K562 (cell line): ENCODE measurements at places on chromosomes 13 and 19. TPM values are rescaled to one million over a fixed set of nuclear protein-coding genes. Genes with fewer than 3 reads are reported as not detected.

DNA sequence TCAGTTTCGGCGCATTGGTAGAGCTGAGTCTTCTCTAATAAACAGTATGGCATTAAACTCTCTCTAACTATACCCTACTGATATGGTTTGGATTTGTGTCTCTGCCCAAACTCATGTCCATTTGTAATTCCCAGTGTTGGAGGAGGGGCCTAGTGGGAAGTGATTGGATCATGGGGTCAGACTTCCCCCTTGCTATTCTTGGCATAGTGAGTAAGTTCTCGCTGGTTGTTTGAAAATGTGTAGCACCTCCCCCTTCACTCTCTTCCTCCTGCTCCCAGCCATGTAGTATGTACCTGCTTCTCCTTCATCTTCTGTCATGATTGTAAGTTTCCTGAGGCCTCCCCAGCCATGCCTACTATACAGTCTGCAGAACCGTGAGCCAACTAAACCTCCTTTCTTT, 682.7 kb upstream of the ARGLU1 start:
- H3K36me3 ChIP-seq: no peaks in the 10 kb centered on the region
- H3K27me3 ChIP-seq: no peaks in the 10 kb centered on the region

SGCG gene
- total RNA-seq: 0.29 and 0.35 TPM in 2 replicates

DNA sequence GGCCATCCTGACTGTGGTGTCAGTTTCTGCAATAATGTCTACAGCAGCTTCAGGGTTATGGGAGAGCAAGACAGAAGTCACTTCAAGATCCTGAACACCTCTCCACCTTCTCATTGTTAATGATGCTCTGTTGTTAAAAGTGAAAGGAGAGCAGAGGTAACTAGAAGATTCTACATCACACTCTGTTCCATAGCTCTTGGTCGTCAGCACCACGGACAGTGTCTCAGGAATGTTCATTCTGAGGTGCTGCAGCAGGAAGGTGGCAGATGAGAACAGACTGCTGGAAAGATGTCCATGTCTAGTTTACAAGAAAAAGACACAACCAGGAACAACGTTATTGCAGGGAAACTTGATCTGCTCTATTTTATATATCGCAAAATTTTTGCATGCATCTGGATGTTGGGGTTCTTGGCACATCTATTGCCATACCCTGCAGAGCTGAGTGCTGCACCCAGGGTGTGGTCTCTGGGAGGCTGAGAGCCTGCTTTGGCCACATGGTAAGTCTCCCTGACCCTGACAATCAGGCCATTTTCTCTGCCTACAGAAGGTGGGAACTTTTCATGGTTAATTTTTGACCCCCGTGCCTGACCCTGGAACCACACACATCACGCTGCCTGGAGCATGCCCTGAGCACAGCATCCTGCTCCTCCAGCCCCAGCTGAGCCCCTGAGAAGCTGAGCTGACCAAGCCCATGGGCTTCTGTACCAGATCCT, 12.7 kb downstream of the CEACAM21 start:
- H3K36me3 ChIP-seq: no peaks in the 10 kb centered on the region
- peak; percentile 32 for DNase-seq
- H3K27ac ChIP-seq: no peak overlapping the region

- no peak overlapping the region for H3K27ac ChIP-seq
- H3K36me3 ChIP-seq: no peaks in the 10 kb centered on the region
Measured at GRCh38 chr13:35630551-35631275, 154.2 kb upstream of the MAB21L1 start.

DNA sequence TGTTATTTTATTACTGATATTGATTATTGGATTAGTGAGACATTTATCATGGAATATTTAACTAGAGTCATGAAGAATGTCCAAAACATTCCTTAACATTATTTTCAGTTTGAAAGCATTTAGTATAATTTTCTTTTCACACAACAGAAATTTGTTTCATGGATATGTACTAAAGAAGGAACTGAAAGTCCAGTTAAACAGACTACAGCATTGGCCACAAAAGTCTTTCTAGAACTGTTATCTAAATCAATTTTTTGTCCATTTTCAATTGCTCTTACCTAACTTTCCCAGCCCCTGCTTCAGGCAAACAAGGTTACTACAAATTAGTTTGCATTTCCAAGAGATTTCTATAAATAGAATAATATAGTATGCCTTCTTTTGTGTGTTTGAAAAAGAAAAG, 1018.0 kb upstream of the PCDH20 start:
- no peaks in the 10 kb centered on the region for H3K36me3 ChIP-seq
- H3K4me1 ChIP-seq: no peaks in the 10 kb centered on the region
- no peak overlapping the region for H3K4me3 ChIP-seq
- no peak overlapping the region for H3K27ac ChIP-seq
- DNase-seq: no peak

OR10H1 gene
- total RNA-seq: not detected in 2 replicates

DNA sequence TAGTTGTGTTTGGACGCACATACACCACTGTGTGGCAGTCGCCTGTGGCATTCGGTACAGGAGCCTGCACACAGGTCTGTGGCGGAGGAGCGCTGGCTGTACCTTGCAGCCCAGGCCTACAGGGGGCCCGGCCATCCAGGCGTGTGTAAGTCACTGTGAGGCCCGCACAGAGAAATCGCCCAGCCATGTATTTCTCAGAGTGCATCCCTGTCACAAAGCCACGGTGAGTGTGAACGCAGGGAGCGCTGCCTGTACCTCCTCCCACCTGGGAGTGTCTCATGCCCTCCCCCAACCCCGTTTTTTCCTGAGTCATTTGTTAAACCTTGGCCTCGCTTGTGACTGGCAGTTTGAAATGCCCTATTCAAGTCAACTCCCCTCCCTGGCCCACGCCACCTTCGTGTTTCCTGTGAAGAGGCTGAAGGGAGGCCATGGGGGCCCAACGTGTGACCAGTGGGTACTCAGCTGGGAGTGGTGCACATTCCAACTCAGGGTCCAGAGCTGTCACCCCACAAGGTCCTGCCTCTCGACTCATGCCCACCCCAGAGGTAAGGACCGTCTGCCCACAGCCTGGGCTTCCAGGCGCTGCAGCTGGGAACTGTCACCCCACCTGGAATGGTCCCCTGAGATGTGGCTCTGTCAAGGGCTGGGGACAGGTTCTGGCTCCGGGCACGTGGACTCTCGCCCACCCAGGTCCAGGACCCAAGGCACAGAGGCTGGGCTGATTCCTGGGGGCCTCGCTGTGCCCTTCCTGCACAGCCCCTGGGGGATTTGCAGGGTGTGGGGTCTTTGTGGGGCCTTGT, 11.6 kb upstream of the RASA3 start:
- H3K27ac ChIP-seq: no peak overlapping the region
- peak; percentile 53 for DNase-seq
- H3K4me1 ChIP-seq: peaks cover 44% of the 10 kb centered on the region
- H3K4me3 ChIP-seq: no peak overlapping the region
- no peaks in the 10 kb centered on the region for H3K36me3 ChIP-seq
- H3K27me3 ChIP-seq: no peaks in the 10 kb centered on the region

TTC9B gene
- not detected in 2 replicates for total RNA-seq

DNA sequence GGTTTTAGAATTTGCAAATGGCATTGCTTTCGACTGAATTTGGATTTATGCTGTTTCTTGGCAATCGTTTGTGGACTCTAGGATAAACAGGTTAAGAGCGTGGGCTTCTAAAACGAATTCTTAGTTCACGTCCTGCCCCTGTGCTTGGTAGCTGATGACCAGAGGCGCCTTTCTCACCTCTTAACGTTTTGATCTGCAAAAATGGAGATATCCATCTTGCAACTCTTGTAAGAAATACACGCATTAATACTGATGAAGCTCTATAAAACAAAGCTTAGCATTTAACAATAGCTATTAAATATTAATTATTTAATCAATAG, 580 bp upstream of the KATNAL1 start:
- H3K36me3 ChIP-seq: no peaks in the 10 kb centered on the region
- peaks cover 27% of the 10 kb centered on the region; the same call in 2 of the 3 replicates for H3K4me1 ChIP-seq
- no peak for DNase-seq

DNA sequence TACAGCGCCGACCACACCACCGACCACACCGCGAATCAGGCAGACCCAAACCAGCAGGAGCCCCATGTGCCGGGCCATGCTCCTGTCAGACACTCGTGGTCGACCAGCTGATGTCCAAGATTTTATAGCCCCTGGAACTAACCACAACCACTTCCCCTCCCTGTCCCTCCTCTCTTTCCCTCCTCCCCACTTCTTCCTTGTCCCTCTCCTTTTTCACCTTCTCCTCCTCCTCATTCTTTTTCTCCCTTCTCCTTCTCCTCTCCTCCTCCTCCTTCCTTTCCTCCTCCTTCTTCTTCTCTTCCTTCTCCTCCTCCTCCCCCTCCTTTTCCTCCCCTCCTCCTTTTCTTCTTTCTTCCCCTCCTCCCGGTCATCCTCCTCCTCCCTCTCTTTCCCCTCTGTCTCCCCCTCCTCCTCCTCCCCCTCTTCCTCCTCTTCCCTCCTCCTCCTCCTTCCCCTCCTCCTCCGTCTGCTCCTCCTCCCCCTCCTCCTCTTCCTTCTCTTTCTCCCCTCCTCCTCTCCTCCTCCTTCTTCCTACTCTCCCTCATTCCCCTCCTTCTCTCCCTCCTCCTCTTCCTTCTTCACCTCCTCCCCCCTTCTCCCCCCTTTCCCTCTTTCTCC, 670 bp downstream of the BSPH1 start:
- H3K27ac ChIP-seq: no peak overlapping the region
- DNase-seq: no peak
- no peaks in the 10 kb centered on the region for H3K36me3 ChIP-seq
- peaks cover 16% of the 10 kb centered on the region; the same call in 2 of the 3 replicates for H3K27me3 ChIP-seq
- no peak overlapping the region for H3K4me3 ChIP-seq

PGLYRP1 gene
- not detected in 2 replicates for total RNA-seq

DNA sequence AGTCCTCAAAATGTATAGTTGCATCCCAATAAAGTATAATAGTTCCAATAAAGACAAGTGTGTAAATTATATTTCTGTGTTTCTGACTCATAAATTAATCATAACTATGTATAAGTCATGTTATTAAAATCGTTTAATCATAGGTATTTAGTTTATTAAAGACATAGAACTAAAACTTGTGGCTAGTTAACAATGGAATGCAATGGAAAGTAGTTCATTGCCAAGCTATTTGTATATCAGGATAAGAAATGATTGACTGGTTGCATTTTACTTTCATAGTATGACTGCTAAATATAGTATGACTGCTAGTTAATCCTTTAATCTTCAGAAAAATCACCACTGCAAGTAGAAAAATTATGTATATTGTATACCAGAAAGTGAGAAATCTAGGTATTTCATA, 16.9 kb downstream of the COG3 start:
- H3K4me1 ChIP-seq: no peaks in the 10 kb centered on the region
- no peak overlapping the region for H3K27ac ChIP-seq
- H3K36me3 ChIP-seq: peaks cover 37% of the 10 kb centered on the region

GRCh38 chr13:20353973-20354372, 121.9 kb upstream of the GJB6 start:
- DNase-seq: no peak
- H3K36me3 ChIP-seq: no peaks in the 10 kb centered on the region
- no peak overlapping the region for H3K4me3 ChIP-seq
- H3K27me3 ChIP-seq: no peaks in the 10 kb centered on the region

TMEM86B gene
- total RNA-seq: 5.7 and 6.3 TPM in 2 replicates

DNA sequence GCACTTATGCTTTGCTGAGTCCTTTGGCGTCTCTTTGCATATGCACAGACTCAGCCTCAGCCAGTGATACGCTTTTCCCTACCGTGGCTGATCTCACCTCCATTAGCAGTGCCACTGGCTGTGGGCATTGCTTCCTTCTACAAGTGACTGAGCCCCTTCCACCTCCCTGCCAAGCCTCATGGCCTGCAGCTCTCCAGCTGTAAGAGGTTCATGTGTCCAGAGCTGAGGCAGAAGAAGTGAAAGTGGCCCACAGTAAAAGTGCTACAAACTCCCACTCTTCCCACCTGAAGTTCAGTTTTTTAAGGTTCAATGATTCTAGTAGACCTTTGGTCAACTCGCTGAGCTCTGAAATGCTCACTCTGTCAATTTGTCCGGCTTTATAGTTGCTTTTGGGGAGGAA, 44.7 kb downstream of the SMARCA4 start:
- peaks cover 86% of the 10 kb centered on the region; the same call in 2 of the 3 replicates for H3K36me3 ChIP-seq
- H3K27me3 ChIP-seq: no peaks in the 10 kb centered on the region
- no peak overlapping the region for H3K27ac ChIP-seq
- no peaks in the 10 kb centered on the region for H3K4me1 ChIP-seq
- no peak for DNase-seq

DNA sequence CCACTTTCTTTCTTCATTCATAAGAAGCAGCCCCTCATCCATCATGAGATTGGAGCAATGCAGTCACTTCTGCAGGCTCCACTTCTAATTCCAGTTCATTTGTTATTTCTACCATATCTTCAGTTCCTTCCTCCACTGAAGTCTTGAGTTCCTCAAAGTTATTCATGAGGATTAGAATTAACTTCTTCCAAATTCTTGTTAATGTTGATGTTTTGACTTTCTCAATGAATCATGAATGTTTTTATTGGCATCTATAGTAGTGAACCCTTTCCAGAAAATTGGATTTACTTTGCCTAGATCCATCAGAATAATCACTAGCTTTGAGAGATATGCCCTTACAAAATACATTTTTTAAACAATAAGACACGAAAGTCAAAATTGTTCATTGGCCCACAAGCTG, 2567.7 kb upstream of the PCDH20 start:
- H3K4me3 ChIP-seq: no peak overlapping the region
- H3K4me1 ChIP-seq: no peaks in the 10 kb centered on the region
- no peaks in the 10 kb centered on the region for H3K36me3 ChIP-seq
- H3K27me3 ChIP-seq: no peaks in the 10 kb centered on the region

GRCh38 chr13:106786006-106786563, 218.1 kb upstream of the ARGLU1 start:
- no peaks in the 10 kb centered on the region for H3K27me3 ChIP-seq
- H3K4me3 ChIP-seq: no peak overlapping the region
- no peaks in the 10 kb centered on the region for H3K36me3 ChIP-seq

F2RL3 gene
- total RNA-seq: 27.6 and 29.0 TPM in 2 replicates

GRCh38 chr19:49701271-49701786, 10.4 kb downstream of the CPT1C start:
- H3K36me3 ChIP-seq: no peaks in the 10 kb centered on the region
- H3K4me3 ChIP-seq: no peak overlapping the region
- no peak for DNase-seq

DNA sequence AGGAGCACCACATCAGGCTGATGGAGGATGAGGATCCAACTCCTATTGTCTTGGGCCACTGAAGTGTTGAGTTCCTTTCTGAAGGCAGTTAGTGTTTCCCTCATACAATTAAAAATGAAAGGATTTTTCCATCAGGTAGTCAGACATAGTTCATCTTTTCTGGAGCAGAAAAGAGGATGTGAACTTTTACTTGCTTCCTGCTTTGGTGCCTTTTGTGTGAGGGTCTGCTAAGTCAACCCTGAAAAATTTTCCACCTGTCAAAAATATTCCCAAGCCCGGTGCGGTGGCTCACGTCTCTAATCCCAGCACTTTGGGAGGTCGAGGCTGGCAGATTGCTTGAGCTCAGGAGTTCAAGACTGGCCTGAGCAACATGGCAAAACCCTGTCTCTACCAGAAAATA, 43.9 kb downstream of the RGCC start:
- H3K36me3 ChIP-seq: no peaks in the 10 kb centered on the region
- H3K4me3 ChIP-seq: no peak overlapping the region
- DNase-seq: no peak
- no peak overlapping the region for H3K27ac ChIP-seq
- peaks cover 24% of the 10 kb centered on the region for H3K27me3 ChIP-seq
- no peaks in the 10 kb centered on the region for H3K4me1 ChIP-seq
